Stimulated activated CD8-positive, alpha-beta memory T cell treated with anti-CD3 and anti-CD28 coated beads, Interleukin-15, amount 100 ng/mL, for 24 hours (primary cell): ENCODE measurements at places on chromosomes 2 and 18.

DNA sequence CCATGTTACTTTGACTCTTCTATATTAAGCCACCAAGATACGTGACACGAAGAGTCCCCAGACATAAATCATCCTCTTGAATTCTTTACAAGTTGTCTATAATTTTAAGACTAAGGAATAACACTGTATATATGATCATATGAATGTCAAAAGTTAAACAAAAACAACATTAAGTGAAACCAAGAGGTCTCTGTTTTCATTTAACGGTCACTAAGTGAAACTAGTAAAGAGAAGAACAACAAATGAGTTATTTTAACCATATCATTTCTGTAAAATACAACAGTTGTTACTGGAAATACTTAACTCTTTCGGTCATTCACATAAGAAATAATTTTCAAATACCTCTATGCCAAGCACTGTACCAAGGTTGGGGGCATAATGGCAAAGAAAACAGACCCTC lies 45.7 kb upstream of the STK17B start:
- no peak for DNase-seq

DNA sequence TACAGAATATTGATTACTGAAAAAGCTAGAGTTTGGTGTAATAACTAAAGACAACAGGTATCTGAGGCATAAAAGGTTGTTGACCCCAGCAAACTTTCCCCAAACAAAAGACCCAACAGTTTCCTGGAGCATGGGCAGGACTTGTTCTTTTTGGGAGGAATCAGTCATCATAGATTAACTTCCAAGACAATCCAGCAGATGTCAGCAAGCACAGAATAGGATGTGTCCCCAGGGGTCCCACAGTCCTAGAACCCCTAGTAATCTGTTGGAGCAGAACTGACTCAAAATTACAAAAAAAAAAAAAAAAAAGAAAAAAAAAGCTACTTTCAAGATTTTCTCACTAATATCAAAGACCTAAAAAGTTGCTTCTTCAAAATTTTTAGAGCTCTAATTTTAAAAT lies 564.7 kb upstream of the SLC39A10 start:
- no peak for DNase-seq

DNA sequence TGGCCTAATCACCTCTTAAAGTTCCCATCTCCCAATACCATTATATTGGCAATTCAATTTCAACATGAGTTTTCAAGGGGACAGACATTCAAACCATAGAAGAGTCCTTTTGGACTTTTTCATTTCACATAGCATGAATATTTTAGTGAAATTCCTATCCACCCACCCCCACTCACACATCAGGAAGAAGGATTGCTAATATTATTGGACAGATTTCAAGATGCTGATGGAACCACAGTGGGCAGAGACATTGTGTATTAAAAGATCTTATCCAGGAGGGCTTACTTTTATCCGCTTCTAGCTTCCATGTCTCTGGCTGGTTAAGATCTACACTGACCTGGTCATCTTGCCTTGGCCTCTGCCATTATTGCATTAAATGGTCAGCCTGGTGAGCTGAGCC lies 297.4 kb upstream of the ACVR2A start:
- DNase-seq = no peak

DNA sequence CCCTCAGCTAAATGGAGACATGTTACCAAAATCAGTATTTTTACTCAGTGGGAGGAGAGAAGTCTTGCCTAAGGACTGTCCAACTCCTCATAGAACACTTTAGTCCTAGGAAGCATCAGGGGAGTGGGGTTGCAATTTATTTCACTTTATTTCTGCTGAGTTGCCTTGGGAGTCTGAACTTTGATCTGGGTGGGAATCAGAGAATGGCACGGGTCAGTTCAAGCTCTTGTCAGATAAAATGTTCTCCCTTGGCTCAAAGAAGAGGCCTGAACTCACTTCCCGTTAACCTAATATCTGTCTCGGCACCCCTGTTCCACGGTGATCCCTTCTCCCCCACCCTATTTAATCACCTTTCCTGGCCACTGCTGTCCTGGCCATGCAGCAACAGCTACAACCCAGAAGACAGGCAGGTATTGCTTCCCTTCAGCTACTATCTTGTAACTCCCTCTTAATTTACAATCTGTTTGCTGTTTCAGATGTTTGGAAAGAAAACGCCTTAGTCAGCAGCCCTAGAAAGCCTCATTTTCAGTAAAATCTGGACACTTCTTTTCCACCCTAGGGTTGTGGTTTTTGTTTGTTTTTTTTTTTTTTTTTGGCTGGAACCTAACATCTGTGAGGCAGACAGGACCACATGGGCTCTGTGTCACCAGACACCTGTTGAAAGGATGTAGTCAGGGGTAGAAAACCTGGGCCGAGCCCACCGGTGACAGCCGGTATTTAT lies 52.5 kb downstream of the SERTAD2 start:
- DNase-seq = no peak

DNA sequence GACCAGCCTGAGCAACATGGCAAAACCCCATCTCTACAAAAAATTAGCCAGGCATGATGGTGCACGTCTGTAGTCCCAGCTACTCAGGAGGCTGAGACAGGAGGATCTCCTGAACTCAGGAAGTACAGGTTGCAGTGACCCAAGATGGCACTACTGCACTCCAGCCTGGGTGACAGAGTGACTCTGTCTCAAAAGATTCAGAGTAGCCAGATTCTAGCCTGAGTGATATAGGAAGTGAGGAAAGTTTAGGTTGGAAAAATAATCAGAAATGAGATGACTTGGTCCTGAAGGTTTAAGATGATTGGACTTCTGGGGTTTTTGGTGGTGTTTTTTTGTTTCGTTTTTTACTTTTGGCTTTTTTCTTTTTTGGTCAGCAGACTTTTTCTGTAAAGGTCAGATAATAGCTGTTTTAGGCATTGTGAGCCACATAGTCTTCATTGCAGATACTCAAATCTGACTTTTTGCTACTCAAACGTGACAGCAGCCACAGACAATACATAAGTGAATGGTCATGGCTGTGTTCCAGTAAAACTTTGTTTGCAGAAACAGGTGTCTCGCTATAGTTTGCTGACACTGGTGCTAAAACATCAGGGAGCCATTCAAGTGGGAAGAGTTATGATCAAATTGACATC lies 104.1 kb upstream of the UBXN4 start:
- no peak for DNase-seq

DNA sequence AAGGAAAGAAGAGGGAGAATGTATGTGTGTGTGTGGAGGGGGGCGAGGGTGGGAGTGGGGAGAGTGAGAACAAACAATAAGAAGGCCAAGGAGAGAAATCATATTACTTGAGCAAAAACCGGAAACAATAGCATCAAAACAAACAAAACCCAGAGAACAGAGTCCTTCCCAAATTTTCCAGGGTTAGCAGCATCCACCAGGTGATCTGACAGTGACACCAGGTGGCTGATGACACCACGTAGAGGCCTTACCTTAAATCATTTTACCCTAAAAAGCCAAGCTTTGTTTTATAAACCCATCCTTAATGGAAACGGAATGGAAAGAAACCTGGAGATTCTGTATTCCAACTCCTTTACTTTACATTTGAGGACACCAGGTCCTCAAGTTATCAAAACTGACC lies 42.9 kb downstream of the CDCA7 start:
- no peak for DNase-seq

DNA sequence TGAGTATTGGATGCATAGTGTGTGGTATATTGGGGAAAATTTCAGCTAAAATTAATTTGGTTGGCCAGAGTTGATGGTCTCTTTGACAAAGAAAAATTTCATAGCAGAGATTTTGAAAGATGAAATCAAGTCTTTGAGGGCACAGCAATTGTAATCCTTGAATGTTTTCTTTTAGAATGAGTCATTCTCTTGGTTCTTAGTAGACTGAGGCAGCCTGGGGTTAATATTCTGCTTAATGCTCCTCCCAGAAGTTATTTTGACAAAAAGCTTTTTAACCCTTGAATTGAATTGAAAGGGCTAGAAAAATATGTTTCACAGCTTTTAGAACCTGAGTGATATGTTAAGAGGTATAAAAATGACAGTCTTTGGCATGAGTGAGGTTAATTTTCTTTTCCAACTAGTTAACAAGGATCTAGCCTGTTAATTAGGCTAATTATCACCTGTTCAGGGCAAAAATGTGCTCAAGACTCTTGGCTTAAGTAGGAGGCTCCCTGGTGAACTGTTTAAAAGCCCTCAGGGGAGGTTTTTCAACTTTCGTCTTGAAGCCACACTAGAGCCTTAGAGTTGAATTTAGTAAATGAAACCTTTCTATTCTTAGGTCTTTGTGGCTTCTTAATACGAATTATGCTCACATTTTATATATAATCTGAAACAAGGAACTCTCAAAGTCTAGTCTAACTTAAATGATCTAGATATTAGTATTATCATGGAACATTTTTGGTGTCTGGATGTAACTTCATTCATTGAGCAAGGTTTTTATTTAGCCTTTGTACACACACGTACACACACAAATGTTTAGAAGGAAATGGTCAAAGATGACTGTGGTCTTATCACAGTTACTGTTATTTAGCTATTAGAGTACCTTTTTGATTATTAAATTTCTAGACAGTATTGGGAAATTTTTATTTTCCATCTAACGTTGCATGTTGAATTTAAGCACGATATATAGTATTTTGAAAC lies 272.5 kb downstream of the ZNF407 start:
- DNase-seq = no peak

- no peak for DNase-seq
Observed at GRCh38 chr2:39603436-39603835, 62.3 kb upstream of the TMEM178A start.

DNA sequence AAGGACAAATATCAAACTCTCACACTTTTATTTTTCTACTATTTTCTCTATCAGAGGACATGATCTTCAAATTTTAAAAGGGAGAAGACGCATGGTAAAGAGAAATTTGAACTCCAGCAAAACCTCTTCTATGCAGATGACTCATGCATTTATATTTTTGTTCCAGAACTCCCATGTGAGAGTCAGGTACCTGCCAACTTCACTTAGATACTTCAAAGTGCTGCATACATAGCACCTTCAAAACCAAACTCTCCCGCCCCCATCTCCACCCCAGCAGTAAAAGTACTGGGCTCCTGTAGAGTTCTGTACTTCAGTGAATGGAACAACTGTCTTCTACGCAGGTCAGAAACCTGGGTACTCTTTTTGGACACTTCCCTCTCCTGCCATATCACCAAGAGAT lies 398.3 kb downstream of the TGIF1 start:
- DNase-seq = no peak

GRCh38 chr18:56975276-56975675 lies 171.6 kb upstream of the BOD1L2 start:
- DNase-seq = no peak

DNA sequence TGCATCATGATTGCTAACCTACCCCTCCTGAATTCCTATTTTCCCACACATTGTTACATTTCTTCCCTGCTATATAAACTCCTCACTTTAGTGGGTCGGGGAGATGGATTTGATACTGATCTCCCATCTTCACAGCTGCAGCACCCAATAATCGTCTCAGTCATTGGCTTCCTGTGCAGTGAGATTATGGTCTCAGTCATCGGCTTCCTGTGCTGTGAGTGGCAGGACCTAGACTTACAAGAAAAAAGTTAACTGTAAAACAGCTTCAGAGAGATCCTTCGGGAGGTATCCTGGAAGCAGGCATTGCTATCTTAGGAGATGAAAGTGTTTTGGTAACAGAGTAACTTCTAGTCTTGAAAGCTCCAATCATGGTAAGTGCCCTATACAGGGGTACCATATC lies 3.4 kb upstream of the ZNF892 start:
- DNase-seq = no peak

- DNase-seq = no peak
Observed at GRCh38 chr18:22188559-22189267, 19.3 kb downstream of the GATA6 start.

DNA sequence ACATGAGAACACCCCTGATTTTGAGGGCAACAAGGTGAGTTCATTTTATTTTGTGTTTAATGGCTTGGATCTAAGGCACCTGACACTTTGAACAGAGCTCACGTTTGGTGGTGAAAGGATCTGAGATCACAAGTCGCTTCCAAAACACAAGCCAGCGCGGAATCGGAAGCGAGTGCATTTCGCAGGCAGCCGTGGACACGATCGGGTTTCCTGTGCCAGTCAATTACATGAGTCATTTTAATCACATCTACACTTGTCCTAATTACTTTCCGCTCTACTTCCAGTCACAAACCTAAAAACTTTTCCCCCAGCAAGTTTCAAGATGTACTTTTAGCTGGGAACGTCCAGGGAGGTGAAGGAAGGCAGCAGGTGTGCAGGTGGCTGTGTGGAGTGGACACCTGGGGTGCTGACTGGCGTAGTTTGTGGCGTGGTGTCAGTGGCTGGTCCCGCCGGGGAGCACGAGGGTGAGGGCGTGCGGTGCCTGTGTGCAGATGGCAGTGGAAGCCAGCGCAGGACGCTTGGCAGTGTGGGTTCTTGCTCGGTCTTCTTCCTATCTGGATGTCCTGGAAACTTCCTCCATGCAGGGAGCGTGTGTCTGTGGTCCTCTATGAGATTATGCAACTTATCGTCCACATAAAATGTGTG lies 75.6 kb downstream of the DCDC2C start:
- DNase-seq = no peak

GRCh38 chr2:164661349-164661748 lies 40.1 kb upstream of the GRB14 start:
- no peak for DNase-seq

- DNase-seq = no peak
Observed at GRCh38 chr2:207142461-207142860, 23.3 kb downstream of the KLF7 start.

DNA sequence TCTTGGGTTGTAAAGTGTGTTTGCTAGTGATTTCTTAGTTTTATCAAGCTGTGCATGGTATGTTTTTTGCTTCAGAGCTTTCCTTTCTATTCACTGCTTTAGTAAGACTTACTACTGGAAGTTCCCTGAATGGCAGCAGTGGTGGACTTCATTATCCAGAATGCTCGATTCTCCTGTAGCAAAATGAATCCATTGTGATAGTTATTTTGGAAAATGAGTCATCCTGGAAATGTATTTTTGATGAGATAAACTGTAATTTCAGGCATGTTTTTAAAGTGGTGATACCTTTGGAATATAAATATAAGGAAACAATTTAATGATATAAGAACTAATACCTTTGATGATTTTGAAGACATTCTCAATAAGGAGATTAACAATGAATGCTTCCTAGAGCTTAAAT lies 387.1 kb downstream of the PTPRM start:
- no peak for DNase-seq

GRCh38 chr18:32372381-32373061 lies 98.2 kb downstream of the GAREM1 start:
- no peak for DNase-seq

GRCh38 chr2:195003881-195004471 lies 653.0 kb upstream of the SLC39A10 start:
- DNase-seq = no peak
